Stimulated activated CD8-positive, alpha-beta memory T cell treated with anti-CD3 and anti-CD28 coated beads, Interleukin-4, amount 100 ng/mL, for 1 hour (primary cell): ENCODE measurements at places on chromosomes 3 and 15.

DNA sequence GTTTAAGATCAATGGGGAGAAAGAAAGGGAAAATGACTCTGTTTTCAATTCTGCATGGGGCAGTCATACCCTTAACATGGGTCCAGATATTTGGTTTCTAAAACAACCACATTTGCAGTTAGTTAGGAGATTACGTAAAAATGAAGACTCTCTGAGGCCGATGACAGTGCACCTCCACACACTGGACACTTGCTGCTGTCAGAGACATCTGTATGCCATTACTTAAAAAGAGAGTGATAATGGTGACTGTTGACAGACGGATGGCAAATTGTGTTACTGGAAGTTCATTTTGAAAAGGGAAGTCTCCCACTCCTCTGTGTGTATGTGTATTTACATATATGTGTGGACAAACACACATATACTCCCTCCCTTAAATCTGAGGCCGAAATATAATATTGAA is 304.5 kb upstream of the SEMA6D start:
- no peak for DNase-seq

DNA sequence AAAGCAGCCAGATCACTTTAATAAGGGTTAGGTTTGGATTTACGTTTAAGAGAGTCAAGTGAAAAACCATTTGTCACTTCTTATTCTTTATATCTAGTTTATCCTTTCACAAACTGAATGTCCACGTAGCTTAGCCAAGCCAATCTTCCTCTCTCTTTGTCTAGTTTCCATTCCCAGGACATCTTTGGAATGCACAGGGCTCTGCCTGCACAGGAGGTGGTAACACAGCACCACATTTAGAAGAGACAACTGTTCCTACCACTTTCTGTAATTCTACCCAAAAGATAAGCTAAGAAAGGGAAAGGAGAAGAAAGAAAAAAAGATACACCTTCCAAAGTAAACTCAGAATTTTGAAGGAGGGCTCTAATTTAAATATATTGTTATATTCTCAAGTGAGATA is 67.9 kb downstream of the IGSF11 start:
- DNase-seq, result no peak

DNA sequence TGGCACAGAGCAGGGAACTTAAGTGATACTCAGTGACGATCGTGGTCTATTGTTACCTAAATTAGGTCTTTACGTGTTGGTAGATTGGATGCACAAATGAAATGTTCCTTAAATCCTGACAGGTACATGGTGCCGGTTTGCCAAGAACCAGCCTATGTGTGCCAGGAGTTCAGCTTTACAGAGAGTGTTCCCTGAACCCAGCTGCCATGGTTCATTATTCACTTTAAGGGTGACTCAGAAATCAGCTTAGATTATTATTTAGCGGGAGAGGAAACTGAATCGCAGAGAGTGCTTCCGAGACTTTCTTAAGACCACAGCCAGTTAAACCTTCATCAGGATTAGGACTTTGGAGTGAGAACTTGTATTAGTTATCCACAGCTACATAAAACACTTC is 21.5 kb downstream of the FAM43A start:
- no peak for DNase-seq

DNA sequence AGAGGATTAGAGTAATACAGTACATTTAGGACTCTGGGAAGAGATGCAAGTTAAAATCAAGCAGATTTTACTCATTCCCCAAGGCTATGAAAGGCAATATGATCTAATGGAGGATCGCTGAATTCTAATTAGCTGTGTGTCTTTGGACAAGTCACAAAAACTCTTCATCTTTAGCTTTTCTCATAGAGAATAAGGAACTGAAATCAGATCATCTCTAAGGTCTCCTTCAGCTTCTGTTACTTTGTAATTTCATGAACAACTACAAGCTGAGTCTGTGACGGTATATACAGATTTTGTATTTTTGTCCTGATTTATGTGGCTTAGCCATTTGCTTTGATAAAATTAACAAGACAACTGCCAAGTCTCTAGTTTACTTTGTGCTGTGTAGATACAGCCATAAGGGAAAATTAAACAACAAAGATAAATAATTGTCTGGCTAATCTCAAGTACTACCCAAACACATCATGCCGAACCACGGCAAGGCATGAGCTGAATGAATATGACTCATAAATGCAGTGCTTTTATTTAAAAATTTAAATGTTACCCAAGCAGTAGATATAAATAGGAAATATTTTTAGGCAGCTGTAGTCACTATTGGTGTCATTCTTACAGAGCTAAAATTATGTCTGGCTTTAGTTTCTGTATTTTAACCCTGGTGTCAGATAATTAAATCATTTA is 81.5 kb downstream of the GAP43 start:
- no peak for DNase-seq

GRCh38 chr15:67639591-67639990 is 97.1 kb downstream of the MAP2K5 start:
- no peak for DNase-seq
